ENCODE measurements at places on chromosomes 12 and 14.
A peak's percentile ranks its signal among the peaks of the same experiment; 100 is the strongest.

DNA sequence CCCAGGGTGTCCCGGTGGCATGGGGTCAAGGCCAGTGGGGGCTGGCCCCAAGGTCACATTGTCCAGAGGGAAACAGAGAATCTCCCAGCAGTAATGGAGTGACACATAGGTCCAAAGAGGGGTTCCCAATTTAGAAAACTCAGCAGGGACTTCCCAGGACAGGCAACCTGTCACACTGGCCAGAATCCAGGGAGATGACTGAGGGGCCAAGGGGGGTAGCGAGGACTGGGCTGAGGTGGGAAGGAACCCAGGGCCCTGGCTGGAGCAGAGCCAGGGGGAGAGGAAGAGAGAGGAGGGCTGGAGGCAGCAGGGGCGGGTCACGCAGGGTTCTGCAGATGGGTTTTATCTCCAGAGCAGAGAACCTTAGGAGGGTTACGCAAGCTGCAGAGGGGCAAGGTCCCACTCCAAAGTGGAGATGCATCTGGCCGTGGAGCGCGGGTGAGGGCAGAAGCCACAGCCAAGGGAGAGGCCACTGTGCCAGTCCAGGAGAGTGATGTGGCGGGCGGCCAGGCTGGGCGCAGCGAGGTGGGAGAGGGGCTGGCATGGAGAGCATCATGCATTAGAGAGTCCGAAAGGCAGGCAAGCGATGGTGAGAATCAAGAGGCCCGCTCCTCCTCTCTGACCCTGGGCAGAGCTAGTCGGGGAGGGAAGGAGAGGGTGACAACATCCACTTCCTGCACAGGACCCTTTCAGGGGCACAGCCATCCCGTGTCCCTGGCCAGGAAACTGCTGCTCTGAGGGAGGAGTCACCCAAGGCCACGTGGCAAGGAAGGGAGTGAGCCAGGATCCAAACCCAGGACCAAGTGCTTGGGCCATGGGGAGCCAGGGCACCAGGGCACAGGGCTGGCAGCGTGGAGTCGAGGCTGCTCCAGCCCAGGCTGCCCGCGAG is 29.0 kb downstream of the NCOR2 start:
- peak; percentile 66 for DNase-seq

- DNase-seq: no peak
Measured at GRCh38 chr12:27606986-27607385, 83.0 kb downstream of the PPFIBP1 start.

GRCh38 chr14:68972507-68973218 is 6.4 kb downstream of the ACTN1 start:
- no peak for DNase-seq

- DNase-seq: no peak
Measured at GRCh38 chr12:79057540-79057939, 193.0 kb downstream of the SYT1 start.

DNA sequence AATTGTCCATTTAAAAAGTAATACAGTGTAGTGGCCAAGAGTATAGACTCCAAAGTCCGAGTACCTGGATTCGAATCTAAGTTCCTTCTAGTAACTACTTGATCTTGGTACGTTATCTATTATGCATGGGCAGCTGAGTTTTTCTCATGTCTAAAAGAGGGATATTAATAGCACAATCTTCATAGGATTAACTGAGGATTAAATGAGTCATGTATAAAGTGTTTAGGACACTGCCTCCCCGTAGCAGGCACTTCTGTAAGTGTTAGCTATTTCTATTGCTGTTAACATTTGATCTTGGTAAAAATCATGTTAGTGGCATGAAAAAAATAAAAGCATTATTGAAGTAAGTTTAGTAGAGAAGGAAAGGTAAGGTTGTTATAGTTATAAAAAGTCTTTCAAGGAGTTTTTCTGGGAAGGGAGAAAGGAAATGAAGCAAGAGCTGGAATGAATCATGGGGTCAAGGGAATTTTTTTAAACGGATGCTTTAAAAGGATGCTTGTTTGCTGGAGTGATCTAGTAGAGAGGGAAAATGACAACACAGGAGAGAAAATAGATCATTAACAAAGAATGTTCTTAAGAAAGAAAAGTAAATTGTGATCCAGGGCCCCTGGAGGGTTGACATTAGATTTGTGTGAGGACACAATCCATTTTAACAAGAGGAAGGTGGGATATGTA is 502.2 kb upstream of the USP15 start:
- no peak for DNase-seq

DNA sequence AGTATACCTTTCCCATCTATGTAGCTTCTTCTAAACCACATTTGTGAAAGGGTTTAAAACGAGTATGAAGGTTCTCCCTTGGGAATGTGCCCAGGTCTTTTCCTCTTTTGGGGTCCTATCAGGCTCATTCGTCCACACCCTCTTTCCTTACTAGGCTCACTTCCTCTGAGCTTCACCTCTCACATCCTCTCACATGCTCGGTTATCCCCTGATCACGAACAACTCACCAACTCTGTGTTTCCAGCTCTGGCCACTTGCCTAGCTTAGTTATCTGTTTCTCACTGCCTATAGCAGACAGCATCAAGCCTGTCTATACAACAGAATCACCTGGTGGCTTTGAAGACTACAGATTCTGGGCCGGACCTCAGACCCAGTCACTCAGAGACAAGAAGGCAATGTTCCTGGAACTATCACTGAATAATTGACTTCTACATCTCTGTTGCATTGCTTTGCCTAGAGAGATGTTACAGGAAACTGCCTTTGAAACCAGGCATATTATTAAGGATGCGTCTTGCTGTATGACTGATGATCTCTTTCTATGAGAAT is 158.2 kb downstream of the FOXN3 start:
- DNase-seq: no peak

GRCh38 chr12:100171248-100171647 is 28.6 kb upstream of the BLTP3B start:
- no peak for DNase-seq

DNA sequence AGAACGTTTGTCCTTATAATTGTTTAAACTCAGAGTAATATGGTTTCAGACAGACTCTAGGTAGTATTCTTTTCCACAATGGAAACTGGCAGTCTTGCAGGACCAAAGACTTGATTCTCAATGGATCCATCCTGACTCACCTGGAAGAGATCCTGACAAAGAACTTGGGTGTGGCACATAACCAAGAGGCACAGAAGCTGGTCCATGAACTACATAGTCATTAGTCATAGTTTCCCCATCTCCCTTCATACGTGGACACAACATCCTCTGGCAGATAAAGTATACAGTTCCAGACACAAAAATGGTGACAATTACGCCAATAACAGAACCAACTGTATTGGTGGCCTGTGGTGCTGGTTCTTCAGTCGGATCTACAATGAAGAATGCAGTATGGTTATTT is 55.8 kb downstream of the BCL2L14 start:
- no peak for DNase-seq

DNA sequence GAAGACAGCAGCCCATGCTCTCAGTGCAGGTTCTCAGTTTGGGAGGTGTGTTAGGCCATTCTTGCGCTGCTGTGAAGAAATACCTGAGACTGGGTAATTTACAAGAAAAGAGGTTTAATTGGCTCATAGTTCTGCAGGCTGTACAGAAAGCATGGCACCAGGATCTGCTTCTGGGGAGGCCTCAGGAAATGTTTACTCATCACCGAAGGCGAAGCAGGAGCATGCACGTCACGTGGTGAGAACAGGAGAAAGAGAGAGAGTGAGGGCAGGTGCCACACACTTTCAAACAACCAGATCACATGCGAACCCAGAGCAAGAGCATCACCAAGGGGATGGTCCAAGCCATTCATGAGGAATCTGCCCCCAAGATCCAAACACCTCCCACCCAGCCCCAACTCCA is 9.0 kb upstream of the LRP6 start:
- DNase-seq: no peak

DNA sequence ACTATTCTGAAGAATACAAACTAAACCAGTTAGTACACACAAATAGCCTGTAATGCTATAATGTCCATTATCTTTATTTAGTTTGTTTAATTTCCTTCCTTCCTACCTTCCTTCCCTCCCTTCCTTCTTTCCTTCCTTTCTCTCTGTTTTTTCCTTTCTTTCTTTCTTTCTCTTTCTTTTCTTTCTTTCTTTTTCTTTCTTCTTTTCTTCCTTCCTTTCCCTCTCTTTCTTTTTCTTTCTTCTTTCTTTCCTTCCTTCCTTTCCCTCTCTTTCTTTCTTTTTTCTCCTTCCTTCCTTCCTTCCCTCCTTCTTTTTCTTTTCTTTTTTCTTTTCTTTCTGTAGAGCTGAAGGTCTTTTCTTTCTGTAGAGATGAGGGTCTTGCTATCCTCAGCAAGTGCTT is 131.2 kb downstream of the TMEM30B start:
- DNase-seq: no peak

DNA sequence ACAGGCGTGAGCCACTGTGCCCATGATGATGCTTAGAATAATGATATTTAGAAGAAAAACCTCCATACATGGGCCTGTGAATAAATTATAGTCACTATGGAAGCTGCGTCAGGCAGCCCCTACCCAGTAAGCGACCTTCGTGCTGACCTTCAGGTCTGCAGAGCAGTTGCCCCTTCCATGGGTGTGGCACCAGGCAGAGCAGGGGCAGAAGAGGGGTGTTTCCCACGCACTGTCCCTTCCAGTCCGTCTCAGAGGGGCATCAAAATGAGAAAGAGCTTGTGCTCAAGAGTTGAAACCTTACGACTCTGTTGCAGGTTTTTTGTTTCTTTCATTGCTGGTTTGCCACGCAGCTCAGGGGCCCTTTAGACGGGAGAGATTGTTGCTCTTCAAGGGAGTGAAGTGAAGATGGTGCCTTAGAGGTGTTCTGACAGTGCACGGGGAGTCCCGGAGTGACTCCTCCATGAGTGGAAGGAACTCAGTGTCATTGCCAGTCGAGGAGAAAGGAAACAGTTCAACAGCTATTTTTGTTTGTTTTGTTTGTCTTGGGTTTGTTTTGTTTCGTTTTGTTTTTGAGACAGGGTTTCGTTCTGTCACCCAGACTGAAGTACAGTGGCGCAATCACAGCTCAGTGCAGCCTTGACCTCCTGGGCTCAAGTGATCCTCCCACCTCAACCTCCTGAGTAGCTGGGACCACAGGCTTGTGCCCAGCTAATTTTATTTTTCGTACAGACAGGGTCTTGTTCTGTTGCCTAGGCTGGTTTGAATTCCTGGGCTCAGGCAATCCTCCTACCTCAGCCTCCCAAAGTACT is 13.9 kb downstream of the CKB start:
- DNase-seq: no peak

DNA sequence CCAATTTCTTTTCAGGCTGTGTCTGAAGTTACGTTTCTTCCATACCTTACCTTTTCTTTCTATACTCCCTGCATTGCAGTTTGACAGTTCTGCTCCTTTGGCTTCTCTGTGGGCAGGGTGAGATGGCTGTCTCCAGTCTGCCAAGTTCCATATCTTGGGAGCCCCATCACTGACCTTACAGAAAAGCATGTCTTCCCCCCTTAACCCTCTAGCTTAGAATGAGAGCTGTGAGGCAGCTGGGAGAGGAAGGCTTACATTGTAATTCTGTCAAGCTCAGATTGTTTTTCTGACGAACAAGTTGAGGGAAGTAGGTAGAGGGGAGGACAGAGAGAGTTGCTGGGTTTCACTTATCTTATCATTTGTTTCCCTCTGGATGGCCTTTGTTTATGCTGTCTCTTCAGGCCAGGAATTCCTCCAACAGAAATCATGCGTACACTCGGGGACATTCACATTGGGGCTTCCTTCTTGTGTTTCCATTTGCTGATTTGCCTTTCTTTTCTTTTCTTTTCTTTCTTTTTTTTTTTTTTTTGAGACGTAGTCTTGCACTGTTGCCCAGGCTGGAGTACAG is 9.3 kb downstream of the DAAM1 start:
- no peak for DNase-seq

GRCh38 chr14:92651758-92652406 is 96.5 kb downstream of the LGMN start:
- peak; percentile 67 for DNase-seq

- no peak for DNase-seq
Measured at GRCh38 chr12:76226956-76227355, 121.3 kb downstream of the BBS10 start.

- DNase-seq: no peak
Measured at GRCh38 chr14:33408291-33408690, 469.6 kb downstream of the NPAS3 start.

DNA sequence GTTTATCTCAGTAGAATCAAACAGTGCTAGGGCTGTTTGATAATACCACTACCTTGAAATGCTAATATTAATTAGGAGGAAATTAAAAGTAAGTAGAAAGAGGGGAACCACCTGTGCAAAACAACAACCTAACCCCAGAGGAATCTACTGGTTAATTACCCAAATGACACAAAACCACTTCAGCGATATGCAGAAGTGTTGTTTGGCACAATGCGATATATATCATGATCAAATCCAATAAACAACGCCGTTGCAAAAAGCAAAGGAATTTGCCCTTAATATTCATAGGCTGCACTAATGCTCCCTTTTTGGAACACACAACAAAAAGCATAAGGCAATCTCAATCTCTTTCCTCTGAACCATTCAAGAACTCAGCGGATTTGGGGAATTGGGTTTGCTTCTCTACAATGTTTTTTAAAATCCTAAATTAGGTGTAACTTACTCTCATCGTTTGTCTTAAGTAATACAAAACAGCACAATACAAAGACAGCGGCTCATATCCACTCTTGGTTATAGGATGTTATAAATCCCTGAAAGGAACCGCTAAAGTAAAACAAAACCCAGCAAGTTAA is 1.5 kb downstream of the MAP4K5 start:
- DNase-seq: no peak

DNA sequence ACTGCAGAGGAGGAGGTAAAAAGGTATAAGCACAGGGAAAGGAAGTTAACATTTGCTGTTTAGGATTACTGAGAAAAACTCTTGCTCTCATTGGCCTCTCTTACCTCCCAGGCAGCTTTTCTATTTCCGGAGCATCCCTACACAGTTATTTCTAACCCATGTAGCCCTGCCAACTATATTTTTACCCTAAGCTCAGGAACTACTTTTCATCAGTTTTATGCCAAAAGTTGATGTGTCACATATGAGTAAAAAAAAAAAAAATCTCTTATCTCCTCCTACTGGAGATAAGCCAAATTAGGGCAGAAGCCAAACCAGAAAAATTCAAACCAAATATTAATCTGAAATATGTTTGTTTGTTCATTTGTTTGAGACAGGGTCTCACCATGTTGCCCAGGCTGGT is 34.4 kb upstream of the PSMA6 start:
- DNase-seq: no peak

- DNase-seq: no peak
Measured at GRCh38 chr14:61250063-61250462, 31.1 kb downstream of the TMEM30B start.

- no peak for DNase-seq
Measured at GRCh38 chr12:65277994-65278575, 398 bp upstream of the MSRB3 start.

GRCh38 chr14:71722885-71723284 is 209.3 kb upstream of the RGS6 start:
- no peak for DNase-seq
